ENCODE measurements at places on chromosomes 4 and X.

- no peak for DNase-seq
These were observed 20.1 kb upstream of the CSF2RA start for GRCh38 chrX:1248331-1249061.

DNA sequence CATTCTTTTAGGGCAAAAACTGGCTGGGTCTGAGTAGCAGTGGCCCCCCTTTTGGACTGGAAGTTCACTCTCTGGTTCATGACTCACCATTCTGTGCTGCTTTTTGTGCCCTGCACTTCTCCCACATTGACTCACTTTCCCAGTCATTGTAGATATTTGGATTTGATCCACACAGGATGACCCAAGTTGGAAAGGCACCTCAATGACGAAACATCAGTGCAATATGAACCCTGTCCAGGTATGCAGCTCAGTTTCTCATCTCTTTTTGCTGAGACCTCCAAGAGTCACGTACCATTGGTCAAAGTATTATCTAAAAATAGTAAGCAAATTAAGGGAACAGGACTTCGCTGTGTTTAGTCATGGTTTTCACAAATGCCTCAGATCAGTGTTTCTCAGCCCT, 92.7 kb downstream of the CBLL2 start:
- DNase-seq = no peak

DNA sequence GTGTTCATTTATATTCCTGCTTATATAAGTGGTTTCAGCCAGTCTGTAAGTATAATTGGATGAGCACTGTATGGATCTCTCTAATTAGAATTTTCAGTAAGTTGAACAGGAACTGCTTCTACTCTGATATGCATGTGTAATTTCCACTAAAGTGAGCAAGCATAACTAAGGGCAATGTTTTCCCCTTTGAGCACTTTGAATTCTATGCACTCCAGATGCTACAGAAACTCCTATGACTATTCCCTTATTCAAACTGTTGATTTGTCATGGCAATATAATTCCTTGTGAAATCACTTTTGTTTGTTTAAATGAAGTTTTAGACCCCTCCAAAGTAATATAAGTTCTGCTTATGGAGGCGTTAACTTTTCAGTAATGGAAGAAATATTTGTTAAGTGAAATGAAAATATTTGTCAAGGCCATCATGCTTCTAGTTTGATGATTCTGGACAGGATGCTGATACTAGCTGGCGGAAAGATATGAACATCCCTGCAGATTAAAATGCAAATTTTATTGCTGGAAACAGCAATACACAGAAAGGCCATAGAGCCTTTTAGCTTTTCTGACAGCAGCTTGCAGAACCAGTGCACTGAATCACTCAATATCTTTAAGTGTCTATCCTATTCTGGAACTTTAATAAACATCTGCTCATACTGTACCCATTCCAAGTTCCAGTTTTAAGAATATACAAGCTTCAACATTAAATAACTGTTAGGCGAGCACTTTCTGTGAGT, 1460.8 kb downstream of the RAPGEF2 start:
- no peak for DNase-seq

- DNase-seq = peak; percentile 5
These were observed 69.7 kb downstream of the KLHL8 start for GRCh38 chr4:87150498-87151261.

DNA sequence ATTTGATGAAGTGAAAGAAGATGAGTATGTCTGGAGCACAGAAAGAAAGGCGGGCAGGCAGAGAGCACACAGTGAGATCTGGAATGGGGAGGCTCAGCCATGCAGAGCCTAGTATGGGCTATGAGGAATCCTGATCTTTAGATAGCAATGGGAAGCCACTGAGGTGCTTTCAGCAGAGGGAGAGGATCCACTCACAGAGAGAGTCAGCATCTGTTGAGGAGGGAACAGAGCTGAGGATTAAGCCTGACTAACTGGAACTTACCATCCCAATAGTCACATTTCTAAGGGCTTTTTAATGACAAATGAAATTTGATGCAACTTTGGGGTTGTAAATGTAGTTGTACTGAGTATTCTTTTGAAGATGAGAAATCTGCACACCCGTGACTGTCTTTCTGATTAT, 20.6 kb upstream of the FGFBP2 start:
- no peak for DNase-seq

DNA sequence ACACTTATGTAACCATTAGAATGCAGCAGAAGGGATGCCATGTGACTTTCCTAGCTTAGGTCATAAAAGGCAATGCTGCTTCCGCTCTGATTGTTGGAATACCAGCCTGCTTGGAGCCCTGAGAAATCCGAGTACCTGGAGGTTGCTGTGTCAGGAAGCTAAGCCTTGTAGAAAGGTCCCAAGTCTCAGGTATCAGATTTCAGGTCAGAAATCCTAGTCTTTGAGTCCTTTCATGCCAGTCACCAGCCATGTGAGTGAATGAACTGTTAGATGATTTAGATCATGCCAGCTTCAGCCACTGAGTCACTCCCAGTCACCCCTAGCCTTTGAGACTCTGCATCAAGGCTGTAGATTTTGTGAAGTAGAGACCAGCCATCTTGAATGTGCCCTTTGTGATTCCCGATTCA, 23.5 kb downstream of the RAP1GDS1 start:
- no peak for DNase-seq

DNA sequence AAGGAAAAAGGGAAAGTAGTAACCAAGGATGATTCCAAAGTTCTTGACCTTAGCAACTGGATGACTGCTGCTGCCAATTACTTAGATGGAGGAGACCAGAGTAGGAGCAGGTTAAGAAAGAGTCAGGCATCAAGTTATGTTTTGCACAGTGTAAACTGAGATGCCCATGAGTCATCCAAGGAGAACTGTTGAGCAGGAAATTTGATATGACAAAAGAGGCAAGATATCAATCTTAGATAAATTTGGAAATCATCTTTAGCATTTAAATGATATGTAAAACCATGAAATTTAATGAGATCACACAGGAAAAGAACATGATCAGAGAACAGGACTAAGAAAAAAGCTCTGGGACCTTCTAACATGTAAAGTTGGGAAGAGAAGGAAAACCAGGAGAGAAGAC, 361.3 kb downstream of the OPHN1 start:
- DNase-seq = no peak

DNA sequence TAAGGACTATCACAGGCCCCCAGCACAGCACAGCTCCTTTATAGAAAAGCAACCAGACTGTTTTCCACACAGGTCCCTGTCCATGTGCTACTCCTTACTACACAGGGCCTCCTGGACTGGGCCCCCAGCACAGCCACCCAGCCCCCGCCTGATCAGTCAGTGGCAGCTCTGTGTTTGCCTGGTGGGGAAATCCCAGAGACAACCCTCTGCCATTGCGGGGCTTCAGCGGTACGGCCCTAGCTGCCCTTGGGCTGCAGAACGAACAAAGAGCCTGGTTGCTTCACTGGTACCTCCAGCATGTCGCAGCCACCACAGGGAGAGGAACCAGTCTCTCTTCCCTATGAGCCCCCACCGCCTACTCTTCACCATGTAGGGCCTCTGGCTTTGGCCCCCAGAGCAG, 30.7 kb downstream of the CBR4 start:
- no peak for DNase-seq

GRCh38 chr4:15945516-15945915, 7.0 kb upstream of the FGFBP1 start:
- no peak for DNase-seq

GRCh38 chr4:26820346-26820745, 40.3 kb upstream of the STIM2 start:
- DNase-seq = no peak

- DNase-seq = no peak
These were observed 247.0 kb downstream of the C4orf33 start for GRCh38 chr4:129342819-129343408.

DNA sequence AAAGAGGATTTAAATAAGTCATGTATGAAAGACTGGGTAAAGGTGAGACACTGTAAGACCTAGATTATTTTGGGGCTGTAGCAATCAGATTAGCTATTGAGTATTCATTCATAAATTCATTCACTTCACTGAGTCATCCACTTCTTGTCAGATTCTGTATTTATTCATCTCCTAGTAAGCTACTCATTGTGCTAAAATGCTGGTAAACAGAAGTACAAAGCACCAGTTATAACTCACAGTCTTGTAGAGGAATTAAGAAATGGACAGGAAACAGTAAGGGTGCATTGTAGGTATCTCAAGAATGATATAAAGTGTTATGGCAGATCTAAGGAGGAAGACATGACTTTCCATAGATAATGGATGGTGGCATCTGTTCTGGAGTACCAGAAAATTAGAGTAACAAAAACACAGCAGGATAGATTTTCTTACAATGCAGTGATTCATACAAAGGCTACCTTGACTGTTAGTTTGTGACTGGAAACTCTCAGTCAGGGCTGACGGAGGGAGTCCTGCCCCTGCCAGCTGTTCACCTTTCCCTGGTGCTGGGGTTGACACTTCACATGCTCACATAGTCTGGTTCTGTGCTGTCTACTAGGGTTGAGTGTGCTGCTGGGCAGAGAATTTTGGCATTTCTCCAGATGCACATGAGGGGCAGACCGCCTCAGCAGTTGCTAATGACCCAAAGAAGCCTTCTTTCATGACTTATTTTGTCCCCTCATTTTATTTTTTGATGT, 26.5 kb upstream of the HAND2 start:
- DNase-seq = no peak

DNA sequence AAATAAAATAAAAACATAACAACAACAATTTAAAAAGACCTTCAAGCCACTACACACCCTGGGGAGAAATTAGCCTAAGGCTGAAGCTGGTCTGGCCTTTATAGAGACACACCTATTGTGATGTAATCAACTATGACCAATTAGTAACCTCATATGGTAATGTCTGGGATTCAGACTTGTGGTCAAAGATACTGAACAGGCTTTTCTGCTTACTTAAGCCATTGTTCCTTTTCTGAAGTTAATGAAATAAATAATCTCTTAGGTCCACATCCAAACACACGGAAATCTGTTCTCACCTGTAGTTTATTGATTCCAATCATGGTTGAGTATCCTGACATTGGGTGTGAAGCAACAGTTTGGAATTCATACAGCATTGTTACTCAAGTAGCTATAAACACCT, 152.5 kb downstream of the PLS3 start:
- DNase-seq = no peak

DNA sequence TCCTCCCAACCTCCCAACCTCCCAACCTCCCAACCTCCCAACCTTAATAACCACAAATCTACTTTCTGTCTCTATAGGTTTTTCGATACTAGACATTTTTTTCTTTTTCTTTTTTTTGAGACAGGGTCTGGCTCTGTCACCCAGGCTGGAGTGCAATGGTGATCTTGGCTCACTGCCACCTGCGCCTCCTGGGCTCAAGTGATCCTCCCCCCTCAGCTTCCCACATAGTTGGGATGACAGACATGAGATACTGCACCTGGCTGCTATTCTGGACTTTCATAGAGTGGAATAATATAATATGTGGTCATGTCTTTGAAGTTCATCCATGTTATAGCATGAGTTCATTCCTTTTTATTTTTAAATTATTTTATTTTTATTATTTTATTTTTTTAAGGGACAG, 39.5 kb upstream of the ZFX start:
- no peak for DNase-seq

DNA sequence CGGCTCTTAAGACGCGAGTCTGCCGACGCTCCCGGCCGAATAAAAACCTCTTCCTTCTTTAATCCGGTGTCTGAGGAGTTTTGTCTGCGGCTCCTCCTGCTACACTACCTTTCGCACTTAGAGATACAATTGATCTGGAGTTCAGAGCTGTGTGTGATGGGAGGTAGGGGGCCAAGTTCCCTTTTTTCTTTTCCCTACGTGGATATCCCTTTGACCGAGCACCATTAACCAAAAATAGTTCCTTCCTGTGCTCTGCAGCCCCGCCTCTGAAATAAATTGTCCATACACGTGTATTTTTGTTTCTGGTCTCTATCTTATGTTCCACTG, 555 bp upstream of the PGM2 start:
- no peak for DNase-seq

DNA sequence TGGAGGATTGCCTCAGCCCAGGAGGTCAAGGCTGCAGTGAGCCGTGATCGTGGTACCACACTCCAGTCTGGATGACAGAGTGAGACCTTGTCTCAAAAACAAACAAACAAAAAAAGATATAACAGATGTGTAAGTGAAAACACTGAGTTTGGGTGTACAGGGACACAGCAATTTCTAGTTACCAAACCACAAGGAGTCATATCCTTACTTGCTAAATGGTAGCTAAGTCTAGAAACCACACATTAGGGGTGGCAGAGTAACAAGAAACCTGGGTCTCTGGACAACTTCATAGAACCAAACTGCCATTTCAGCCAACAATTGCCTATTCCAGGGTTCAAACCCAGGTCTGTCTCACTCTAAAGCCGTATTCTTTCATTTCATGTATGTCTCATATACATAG, 20.8 kb downstream of the PPEF2 start:
- no peak for DNase-seq

GRCh38 chrX:53362449-53362848, 60.0 kb downstream of the SMC1A start:
- no peak for DNase-seq

DNA sequence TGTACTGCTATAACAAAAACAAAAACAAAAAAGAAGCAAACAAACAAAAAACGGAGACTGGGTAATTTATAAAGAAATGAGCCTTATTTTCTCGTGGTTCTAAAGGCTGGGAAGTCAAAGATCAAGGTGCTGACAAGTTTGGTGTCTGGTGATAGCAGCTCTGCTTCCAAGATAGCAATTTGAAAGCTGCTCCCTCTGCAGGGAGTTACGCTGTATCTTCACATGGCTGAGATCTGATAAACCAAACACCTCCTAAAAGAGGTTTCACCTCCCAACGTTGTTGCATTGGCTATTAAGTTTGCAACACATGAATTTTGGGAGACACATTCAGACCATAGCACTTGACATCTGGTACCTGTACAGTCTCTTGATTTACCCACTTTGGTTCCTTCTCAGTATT, 854.2 kb downstream of the CENPC start:
- DNase-seq = no peak

- no peak for DNase-seq
These were observed 1.0 kb downstream of the NHSL2 start for GRCh38 chrX:71911731-71912050.

DNA sequence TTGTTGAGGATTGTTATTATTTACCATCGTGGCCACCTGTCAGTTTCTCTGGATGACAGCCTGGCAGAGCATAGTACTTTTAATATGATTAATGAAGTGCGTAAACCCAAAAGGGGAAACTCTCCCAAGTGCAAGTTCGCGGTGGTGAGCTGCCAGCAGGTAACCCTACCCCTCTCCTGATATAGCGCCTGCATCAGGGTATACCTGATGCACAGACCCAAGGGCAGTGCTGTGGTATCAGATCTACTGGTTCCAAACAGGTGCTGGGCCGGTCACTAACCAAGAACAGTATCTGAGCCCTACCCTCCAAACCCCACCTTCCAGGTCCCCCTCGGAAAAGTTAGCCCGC, 1.6 kb downstream of the RNF150 start:
- DNase-seq = no peak

DNA sequence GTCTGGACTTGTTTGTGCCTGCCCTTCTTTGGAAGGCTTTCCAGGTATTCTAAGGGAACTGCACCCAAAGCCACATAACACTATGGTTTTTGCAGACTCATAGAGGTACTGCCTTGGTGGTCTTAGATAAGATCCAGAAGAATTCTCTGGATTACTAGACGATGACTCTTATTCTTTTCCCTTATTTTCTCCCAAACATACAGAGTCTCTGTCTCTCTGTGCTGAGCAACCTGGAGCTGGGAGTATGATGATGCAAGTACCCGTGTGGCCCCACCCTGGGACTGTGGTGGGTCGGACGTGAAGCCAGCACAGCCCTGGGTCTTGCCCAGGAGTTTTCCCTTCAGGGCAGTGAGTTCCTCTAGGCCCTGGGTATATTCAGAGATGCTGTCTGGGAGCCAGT, 1342.4 kb upstream of the TENM3 start:
- DNase-seq = no peak

Measured in stimulated activated CD4-positive, alpha-beta T cell treated with anti-CD3 and anti-CD28 coated beads, Interleukin-1b, Interleukin-23, amount 100 ng/mL, for 1 hour (primary cell).